Natural killer cell (primary cell): ENCODE measurements at places on chromosomes 1 and 21.
A peak's percentile ranks its signal among the peaks of the same experiment; 100 is the strongest.

GRCh38 chr1:85581802-85582686, 1.5 kb downstream of the CCN1 start:
- DNase-seq: no peak

DNA sequence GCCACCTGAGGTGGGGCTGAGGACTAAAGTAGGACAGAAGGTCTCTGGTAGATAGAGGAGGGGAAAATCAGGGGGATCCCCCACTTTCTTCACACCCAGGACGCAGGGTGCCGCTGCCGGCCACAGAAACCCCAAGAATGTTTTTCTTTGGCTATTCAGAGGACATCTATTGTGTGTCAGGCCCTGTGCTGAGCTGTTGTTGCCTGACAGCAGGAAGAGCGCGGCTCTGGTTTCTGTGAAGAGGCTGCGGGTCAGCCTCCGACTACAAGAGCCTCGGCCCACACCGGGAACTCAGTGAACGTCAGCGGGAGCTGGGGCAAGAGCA, 407 bp upstream of the PIGV start:
- peak; percentile 89 for DNase-seq

DNA sequence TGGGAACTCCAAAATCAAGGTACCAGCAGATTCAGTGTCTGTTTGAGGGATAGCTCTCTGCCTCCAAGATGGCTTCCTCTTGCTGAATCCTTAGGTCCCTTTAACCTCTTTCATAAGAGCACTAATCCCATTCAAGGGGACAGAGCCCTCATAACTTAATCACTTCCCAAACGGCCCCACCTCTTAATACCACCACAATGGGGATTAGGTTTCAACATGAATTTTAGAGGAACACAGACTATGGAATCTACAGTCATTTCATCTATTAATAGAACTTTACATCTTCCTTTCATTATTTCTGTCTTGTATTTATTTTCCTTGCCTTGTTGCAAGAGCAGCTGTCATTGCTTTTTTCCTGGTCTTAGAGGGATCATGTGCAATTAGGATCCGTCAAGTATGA, 30.3 kb downstream of the HOOK1 start:
- no peak for DNase-seq

- peak; percentile 62 for DNase-seq
These were observed 19.6 kb downstream of the CAP1 start for GRCh38 chr1:40059960-40060750.

DNA sequence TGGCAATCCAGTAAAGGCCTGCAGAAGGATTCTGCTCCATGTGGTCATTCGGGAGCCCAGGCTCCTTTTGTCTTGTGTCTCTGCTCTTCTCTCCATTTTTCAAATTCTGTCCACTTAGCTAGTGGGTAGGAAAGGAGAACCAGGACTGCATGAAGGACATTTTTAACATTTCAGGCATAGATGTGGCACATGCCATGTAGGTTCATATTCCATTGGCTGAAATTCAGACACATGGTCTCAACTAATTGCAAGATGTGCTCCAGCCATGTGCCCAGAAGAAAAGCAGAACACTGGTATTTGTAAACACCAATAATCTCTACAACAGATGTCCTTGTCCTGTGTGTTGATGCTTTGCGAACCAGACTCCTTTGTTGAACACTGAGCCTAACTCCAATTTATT, 85.2 kb upstream of the WLS start:
- no peak for DNase-seq

GRCh38 chr1:53621144-53621543, 117.8 kb downstream of the GLIS1 start:
- peak; percentile 0 for DNase-seq

- DNase-seq: no peak
These were observed 277.0 kb downstream of the PTPRU start for GRCh38 chr1:29513357-29513756.

DNA sequence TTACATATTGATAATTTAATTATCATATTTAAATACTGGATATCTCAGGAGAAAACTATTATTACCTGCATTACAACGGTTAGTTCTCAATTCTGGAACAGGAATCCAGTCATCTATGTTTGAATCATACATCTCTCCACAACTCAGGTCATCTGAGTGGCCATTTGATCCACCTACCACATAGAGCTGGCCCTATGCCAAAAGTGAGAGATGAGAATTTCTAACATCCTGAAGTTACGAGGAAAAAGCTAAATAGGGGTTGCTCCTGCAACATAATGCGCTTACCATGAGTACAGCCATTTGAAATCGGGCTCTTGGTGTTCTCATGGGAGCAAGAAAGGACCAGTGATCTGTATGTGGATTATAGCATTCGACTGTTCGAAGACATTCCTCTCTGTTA, 16.9 kb downstream of the IVNS1ABP start:
- no peak for DNase-seq

GRCh38 chr1:112317611-112318062, 78.4 kb upstream of the CTTNBP2NL start:
- no peak for DNase-seq

DNA sequence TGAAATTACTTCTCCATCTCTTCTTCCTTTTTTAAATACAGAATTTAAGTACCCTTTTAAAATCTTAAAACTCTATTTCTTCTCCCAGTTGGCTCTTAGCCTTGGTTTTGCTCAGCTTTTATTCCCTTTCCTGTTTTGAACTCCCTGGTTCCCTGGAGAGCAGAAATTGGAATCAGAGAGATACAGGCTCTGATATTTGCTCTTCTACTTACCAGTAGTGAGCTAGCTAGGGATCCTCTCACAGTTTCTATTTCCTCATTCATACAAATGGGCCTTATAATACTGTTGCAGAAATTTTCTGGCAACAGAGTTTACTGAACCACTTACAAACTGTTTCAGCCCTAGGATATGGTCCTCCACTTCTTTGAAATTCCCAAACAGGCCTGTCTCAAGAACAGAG, 606.3 kb downstream of the NUF2 start:
- DNase-seq: no peak

DNA sequence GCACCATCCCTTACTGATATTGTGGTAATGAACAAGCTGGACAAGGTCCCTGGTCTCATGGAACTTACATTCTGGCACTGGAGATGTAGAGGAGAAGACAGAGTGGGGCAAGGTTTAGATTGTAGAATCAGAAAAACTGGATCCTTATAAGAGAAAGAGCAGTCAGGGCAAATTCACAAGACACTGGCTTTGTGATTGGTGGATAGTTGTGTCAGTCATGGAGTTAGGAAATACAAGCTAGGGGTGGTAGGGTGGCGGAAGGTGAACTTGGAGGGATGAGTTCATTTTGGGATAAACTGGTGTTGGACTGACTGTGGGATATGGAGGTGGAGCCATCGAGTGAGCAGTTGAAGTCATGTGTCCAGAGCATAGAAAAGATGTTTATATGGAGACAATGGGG, 3.7 kb upstream of the TLR5 start:
- no peak for DNase-seq

- peak; percentile 84 for DNase-seq
These were observed 868 bp downstream of the C1orf21 start for GRCh38 chr1:184387476-184388318.

DNA sequence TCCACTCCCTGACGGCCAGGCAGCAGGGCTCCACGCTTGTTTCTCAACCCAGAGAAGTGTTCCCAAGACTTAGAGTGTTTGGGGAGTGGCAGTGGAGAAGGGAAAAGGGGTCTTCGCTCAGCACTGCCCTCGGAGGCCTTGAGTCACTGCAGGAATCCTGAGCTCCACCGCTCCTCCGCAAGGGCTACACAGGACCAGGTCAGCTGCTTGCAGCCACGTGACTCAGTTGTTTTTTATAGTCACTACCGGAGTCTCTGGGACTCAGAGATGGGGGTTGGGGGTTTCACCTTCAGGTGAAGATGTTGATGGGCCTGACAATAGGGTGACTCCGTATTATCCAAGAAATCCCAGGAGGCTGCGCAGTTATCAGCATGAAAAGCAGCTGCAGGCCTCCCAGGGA, 76.2 kb upstream of the TMEM51 start:
- no peak for DNase-seq

GRCh38 chr1:64043288-64043687, 160.1 kb upstream of the UBE2U start:
- DNase-seq: no peak

- DNase-seq: no peak
These were observed 74.0 kb downstream of the KIF14 start for GRCh38 chr1:200546577-200546976.

DNA sequence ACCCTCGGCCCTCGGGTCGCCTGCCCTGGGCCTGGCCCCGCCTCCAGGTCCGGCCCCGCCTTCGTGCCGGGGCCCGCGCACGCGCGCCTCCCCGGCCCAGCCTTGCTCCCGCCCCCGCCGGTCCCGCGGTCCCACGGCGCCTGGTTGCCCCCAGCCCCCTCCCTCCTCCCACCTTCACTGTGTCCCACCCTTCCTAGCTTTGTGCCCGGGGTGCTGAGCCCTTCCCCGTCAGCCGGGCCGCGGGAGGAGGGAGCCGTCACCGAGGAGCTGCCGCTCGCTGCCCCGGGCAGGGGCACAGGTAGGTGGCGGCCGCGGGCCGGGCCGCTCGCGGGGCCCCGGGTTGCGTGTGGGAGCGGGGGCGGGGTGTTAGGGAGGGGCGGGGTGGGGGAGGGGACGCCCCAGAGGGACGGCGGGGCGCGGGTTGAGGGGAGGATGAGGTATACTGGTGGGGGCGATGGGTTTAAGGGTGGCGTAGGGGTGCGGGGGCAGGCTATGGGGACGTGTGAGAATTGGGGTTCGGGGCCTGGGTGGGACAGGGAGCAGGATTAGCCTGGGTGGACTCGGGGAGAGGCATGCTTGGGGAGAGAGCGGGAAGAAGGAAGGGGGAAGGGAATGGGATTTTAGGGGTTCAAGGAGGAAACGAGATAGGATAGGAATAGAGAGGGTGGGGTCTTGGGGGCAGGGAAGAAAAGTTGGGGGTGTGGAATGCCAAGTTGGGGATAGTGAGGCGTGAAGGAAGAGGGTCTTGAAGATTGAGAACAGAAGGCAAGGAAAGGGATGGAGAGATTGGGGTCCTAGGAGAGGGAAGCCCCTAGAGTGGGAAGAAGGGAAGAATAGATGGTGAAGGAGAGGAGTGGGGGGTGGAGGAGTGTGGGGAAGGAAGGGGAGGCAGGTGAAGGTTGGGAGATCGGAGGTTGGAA, at the start of gene LRRC42:
LRRC42 (plus strand) TSS at position 99 of the 920 bp plus-strand sequence. CDS start 5,650 bp downstream, outside the sequence.
- peak; percentile 92 for DNase-seq

DNA sequence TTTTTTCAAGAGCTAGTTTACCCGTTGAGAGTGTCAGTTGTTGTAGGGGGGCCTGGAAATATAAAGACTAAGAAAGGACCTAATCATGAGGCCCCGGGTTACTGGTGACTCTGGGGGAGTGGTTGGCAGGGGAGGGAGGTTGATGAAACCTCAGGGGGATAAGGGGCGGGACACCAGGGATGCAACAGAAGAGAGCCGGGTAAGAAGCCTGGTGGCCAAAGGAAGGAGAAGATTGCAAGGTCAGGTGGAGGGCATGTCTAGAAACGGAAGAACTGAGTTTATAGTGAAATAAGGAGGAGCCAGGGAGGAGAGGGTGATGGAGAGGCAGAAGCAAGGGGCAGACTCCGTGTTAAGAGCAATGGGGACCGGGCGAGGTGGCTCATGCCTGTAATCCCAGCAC, 12.5 kb upstream of the SPOCD1 start:
- DNase-seq: no peak

GRCh38 chr1:213332491-213332890, 281.4 kb downstream of the RPS6KC1 start:
- DNase-seq: no peak

DNA sequence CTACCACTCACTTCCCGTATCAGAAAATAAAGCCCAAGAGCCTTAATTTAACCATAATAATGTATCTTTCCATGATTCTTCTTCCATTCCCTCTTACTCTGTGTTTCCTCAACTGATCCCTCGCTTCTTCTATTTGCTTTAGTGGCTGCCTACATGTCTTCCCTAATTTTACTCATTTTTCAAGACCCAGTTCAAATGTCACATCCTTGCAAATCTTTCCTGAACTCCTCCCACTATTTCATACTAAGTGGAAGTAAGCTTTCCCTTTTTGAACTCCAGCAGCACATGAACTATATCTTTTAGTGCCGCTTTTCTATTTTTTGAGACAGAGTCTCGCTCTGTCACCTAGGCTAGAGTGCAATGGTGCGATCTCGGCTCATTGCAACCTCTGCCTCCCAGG, 3.8 kb upstream of the NFYC start:
- no peak for DNase-seq

DNA sequence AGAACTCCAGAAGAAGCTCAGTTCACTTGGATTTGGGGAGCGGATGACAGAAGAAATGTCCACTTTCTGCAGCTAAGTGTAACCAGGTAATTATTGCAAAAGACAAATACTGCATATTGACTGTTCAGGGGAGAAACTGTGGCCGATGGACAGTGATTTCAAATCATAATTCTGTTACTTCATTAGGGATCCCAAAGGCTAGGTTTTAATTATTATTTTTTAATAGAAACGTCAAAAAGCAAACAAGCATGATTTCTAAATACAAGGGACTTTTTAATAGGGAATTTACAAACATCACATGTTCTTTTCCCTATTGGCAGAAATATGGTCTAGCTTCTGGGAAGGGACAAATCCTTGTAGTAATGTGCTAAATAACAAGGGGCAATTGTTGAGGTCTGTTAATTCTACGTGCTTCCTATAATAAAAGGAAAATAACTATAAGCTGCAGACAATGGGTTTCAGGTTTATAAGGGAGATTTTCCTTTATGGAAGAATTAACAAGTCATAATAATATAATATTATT, 15.5 kb downstream of the DIPK1A start:
- no peak for DNase-seq

DNA sequence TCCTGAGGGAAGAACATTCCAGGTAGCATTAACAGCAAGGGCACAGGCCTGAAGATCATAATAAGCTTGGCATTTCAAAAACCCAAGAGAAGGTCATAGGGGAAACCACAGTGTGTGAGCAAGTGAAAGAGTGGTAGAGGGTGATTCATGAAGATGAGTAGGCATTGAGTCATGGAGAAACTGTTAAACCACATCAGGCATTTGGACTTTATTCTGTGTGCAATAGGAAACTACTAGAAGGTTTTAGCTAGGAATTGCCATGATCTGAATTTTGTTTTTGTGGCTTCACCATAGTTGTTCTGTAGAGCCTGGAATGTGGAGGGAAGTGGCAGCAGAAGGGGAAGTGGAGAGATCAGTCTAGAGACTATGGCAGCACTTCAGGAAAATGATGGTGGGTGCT, 359.0 kb upstream of the PTBP2 start:
- DNase-seq: peak; percentile 1

DNA sequence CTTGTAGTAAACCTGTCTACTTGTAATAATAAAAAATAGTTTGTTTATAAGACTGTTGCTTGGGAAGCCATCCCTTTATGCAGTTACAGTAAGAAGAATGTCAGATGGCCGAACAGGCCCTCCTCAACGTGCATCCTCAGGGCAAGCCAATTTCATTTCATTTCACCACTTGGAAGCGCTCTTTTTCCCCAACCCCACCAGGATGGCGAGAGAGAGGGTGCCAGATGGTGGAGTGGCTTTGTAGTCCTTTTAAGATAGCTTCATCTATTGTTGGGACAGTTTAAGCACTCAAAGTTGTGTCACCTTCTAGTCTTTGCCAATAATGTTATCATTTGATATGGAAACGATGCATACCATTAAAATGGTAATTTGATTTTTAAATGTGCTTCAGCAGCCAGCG, 356.3 kb upstream of the CAMK1G start:
- no peak for DNase-seq
